ENCODE measurements at places on chromosomes 2 and 18.

- no peak for DNase-seq
Measured at GRCh38 chr2:7111626-7112025, 194.4 kb downstream of the RNF144A start.

- no peak for DNase-seq
Measured at GRCh38 chr18:71047882-71048281, 759.0 kb downstream of the SOCS6 start.

GRCh38 chr2:203340791-203341487 lies 12.7 kb downstream of the ABI2 start:
- DNase-seq: no peak

- no peak for DNase-seq
Measured at GRCh38 chr2:223870840-223871611, 33.6 kb upstream of the AP1S3 start.

DNA sequence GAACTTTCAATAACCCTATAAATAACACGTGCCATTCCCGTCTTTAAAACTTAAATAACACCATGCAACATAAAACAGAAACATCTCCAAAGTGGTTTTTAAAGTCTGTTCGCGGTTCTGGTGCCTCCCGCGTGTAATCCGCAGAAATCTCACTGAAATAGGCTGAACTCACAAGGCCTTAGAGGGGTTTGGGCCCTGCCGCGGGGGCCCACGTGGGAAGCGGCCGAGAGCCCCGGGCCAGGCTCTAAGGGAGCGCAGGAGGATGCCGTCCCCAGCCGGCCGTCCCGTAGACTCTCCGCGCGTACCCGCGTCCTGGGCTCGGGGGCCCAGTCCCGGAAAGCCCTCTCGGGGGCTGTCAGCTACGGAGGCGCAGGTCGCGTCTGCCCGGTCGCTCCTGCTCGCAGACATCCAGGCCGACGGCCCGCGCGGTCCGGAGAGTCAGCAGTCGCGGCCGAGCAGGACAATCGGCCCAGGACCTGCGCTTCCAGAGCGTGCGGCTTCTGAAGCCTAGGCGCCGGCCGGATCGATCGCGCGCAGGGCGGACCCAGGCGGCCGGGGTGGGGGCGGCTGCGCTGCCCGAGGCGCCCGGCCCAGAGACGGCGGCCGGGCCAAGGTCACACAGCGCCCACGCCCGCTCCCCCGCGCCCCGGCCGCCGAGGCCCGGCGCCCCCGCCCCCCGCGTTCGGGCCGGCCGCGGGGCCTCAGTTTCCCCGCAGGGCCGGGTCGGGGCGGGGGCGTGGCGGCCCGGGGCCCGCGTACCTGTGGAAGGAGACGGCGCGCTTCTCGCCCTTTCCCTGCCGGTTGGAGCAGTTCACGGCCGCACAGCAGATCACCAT lies 558 bp downstream of the THAP4 start:
- peak; percentile 36 for DNase-seq

GRCh38 chr2:200966770-200967169 lies 3.3 kb upstream of the ORC2 start:
- DNase-seq: no peak

- DNase-seq: peak; percentile 72
Measured at GRCh38 chr18:21194871-21195771, 46.9 kb upstream of the GREB1L start.

GRCh38 chr2:227719641-227720040 lies 1.8 kb upstream of the SLC19A3 start:
- DNase-seq: no peak

- peak; percentile 31 for DNase-seq
Measured at GRCh38 chr2:160210599-160211138, 10.6 kb upstream of the ITGB6 start.

DNA sequence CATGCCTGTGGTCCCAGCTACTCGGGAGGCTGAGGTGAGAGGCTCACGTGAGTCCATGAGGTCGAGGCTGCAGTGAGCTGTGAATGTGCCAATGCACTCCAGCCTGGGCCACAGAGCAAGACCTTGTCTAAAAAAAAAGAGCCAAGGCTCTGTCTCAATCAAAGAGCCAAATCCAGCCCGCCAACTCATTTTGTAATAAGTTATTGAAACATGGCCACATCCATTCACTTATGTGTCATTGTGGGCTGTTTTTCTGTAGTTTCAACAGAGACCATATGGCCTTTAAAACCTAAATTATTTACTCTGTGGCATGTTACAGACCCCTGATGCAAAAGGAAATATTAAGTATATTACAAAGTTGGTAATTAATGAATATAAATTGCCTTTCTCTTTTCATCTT lies 60.8 kb downstream of the GPR39 start:
- DNase-seq: no peak

DNA sequence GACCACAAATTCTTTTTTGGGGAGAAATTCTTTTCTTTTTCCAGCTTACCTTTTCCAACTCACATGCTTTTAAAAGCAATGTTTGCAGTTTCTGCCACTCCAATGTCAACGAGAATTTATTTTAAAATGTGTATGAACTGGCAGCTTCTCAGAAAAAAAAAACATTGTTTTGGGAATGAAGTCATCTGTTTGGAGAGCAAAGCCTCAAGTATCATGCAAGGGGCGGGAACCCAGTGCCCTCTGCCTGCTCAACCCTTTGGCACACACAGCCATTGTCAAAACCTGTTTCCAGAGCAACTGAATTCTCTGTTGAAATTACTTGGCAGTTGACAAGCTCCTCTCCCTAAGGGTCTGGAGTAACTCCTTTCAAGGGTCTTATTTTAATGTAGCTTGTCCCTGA lies 128.5 kb downstream of the QPCT start:
- peak; percentile 53 for DNase-seq

GRCh38 chr2:105990624-105991023 lies 203.5 kb downstream of the UXS1 start:
- DNase-seq: no peak

DNA sequence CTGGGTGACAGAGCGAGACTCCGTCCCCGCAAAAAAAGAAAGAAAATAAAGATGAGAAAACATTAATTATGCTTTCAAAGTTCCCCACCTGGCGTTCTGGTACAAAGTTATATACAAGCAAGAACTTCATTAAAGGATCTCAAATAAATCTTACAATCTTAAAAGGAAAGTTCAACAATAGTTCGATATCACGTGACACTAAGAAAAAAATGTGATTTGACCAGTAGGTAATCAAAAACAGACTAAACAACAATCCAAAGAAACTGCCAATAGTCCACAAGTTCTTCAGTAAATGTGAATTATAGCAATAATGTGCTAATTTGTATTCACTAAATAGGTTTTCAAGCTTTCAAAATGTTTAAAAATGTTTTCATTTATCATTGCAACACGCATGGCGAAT lies 130.4 kb downstream of the NRXN1 start:
- no peak for DNase-seq

DNA sequence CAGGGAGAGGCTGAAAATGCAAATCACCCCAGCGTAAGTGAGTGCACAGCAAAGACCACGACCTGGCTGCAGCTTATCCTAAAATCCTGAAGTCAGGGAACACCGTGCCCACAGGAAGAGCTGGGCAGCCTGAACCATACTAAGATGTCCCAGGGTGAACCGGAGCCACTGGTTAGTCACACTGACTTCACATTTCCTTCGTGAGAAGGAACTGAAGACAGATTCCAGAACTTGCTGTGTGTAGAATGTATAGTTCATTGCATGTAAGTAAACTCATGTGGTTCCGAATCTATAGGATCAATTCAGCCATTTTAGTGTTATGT lies 84.6 kb upstream of the NDUFV2 start:
- no peak for DNase-seq

- DNase-seq: no peak
Measured at GRCh38 chr2:154692927-154693326, 5.6 kb upstream of the KCNJ3 start.

DNA sequence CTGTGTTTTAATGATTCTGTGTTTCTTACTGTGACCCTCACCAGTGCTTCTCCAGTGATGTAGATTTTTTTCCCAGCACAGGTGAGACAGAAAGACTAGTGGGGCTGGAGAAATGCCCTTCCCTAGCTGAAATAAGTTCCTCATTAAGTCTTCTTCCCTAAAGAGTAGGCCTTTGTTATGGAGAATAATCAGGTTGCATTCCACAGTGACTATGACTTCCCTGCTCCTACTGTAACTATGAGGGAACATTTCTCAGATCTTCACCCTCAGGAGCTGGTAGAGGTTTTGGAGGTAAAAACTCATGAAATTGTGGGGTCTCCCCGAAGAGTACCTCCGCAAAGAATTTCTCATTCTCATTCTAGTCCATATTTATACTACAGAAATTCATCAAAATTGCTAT lies 286.2 kb downstream of the GRB14 start:
- DNase-seq: no peak

GRCh38 chr2:74602586-74603281 lies 45.4 kb downstream of the M1AP start:
- no peak for DNase-seq

GRCh38 chr2:201152999-201153815 lies 29.7 kb upstream of the CASP10 start:
- peak; percentile 4 for DNase-seq

DNA sequence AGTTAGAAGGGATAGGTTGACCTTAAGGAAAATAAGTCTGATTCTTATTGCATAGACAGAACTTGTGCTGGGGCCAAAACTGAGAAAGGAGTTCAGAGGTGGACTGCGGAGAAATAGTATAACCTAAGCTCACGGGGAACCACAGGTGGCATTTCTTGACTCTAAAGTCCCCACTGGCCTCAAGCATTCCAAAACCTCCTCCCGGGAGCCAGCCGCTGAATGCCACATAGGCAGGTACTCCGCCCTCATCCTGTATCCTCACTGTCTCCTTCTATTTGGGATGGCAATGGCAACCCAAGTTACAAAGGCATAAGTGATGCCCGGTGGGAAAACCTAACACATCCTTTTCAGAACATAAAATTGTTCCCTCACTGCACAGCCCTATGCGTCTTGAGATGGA lies 173.0 kb downstream of the SP3 start:
- no peak for DNase-seq

GRCh38 chr2:239151201-239152131 lies 249.4 kb downstream of the HDAC4 start:
- DNase-seq: no peak

- no peak for DNase-seq
Measured at GRCh38 chr2:208426412-208427045, 19.9 kb downstream of the PTH2R start.

GRCh38 chr2:73268830-73269685 lies 15.2 kb downstream of the FBXO41 start:
- DNase-seq: peak; percentile 87

- no peak for DNase-seq
Measured at GRCh38 chr2:25347846-25348245, 6.1 kb upstream of the DNMT3A start.

DNA sequence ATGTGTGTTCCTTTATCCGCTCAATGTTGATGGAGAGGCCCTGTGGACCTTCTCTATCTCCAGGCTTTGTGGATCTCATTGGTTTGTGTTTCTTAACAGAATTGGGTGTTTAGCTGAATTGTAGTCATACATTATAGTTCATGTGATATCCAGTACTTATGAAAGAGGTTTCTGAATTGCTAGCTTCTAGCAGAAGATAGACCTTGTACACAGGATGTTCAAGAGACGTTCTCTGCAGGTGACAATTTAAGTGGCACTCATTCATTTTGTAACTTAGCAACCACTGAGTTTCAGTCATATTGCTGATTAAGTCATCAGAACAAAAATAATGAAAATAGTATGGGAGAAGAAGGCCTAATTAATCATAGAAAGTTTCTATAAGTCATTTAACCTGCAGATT lies 279.2 kb downstream of the ALPK2 start:
- no peak for DNase-seq

DNA sequence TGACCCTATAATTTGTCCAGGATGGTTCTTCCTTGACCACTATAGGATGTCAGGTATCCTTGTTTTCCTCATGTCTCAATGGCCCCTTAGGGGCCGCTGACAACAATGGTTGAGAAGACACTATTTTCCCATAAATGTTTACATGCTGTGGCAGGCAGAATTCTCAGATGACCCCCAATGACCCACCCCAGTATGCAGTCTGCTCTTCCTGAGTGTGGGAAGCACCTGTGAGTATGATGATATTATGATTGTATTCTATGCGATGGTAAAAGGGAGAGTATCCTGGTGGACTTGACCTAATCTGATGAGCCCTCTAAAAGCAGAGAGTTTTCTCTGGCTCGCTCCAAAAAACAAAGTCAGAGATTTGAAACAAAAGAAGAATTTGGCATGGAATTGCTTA lies 123.1 kb upstream of the DLX2 start:
- no peak for DNase-seq

GRCh38 chr2:205723179-205723578 lies 40.9 kb downstream of the NRP2 start:
- DNase-seq: no peak

GRCh38 chr2:200585730-200586643 lies at the start of gene AOX1:
Gene AOX1 (plus strand): TSS chr2:200586014. CDS start chr2:200586109, 95 bp downstream.
- peak; percentile 38 for DNase-seq

DNA sequence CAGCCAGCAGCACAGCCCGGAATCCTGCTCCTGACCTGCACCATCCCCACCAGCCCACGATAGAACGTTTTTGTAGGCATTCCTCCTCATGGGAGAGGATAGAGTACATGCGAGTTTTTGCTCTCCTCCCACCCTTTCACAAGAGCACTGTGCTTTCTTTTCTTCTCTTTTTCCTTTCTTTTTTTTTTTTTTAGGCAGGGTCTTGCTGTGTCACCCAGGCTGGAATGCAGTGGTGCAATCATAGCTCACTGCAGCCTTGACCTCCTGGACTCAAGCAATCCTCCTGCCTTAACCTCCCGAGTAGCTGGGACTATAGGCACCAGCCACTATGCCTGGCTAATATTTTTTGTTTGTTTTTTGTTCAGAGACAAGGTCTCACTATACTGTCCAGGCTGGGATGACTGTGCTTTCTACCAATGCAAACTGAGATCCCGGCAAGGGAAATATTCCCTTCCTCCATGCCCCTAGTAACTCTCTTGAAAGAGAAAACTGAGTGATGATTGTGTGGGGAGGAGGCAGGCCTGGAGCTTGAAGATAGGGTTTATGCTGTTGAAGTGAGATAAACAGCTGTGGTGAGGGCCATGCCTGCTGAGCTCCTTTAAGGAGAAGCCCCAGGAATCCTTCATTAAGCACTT lies 82.6 kb upstream of the TXNDC2 start:
- peak; percentile 28 for DNase-seq

GRCh38 chr2:23426263-23426905 lies 41.4 kb downstream of the KLHL29 start:
- no peak for DNase-seq

GRCh38 chr18:48544661-48545415 lies 6.0 kb downstream of the CTIF start:
- DNase-seq: no peak

DNA sequence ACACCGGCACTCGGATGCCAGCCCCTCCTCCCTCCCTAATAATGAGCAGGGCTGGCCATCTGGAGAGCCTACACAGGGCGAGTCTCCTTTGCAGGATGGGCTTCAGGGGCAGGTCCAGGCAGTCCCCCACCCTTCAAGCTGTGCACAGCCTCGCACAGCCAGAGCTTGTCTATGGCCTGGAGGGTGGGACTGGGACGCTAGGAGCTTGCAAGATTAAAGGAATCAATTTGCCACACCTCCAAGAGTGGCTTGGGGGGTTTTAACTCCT lies 43.9 kb upstream of the OTOF start:
- DNase-seq: no peak
